ENCODE measurements at places on chromosomes 13 and 19. TPM values are rescaled to one million over a fixed set of nuclear protein-coding genes. Genes with fewer than 3 reads are reported as not detected.

LRP3 gene
- 22.3 TPM for polyA plus RNA-seq

FCER2 gene
- polyA plus RNA-seq, result 0.17 TPM

FUT2 gene
- polyA plus RNA-seq, result 1.8 TPM

ZNF563 gene
- polyA plus RNA-seq, result 4.2 TPM

CEACAM16 gene
- not detected for polyA plus RNA-seq

GIPC3 gene
- polyA plus RNA-seq, result 3.4 TPM

KLHL1 gene
- 0.91 TPM for polyA plus RNA-seq

SHC2 gene
- polyA plus RNA-seq, result 30.6 TPM

FPR1 gene
- 3.7 TPM for polyA plus RNA-seq

- no peak for DNase-seq
These were observed 7.0 kb downstream of the AP2A1 start for GRCh38 chr19:49773663-49774350.

DNA sequence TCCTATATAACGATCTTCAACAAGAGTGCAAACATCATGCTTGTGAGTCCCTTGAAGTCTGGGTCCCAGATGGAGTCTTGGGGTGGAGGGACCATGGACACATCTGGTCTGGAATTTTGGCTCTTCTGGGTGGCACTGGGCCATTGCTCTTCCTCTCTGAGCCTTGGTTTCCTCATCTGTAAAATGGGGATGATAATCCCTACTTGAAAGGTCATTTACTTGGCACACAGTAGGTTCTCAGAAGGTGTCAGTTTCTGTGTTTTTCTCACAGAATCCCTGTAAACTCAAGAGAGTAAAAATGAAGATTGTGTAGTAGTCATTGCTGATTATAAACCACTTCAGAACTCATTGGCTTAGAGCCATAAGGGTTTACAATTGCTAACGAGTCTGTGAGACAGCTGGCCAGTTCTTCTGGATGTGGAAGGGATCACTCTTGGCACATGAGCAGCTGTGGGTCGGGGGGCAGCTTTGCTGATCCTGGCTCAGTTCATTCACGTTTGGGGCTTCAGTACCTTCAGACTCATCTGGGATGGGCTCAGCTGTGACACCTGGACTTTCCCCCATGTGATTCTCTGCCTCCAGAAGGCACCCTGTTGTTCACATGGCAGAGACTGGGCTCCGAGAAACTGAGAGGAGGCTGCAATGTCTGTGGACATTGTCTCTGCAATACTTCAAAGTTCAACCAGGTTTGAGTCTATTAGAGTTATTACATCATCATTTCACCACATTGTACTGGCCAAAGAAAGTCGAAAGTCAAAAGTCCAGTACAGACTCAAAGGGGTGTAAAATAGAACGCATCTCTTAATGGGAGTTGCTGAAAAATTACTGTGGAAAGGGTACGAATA, 7.8 kb downstream of the CYP4F12 start:
- DNase-seq, result no peak

DNA sequence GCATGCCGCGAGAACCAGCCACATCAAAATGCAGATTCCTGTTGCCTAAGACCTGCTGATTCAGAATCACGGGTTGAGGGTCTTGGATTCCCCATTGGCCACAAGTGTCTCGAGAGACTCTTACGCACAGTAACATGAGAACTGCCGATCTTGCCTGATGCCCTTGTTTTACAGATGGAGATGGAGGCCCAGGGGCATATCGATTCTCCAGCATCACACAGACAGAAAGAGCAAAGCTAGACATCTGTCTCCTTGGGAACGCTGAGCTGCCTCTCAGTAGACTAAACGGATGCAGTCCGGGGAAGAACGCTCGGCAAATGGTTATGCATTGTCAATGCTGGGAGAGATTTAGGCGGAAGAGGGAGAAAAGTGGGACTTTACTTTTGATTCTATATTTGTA, 5.4 kb downstream of the NLRP12 start:
- DNase-seq, result no peak

DNA sequence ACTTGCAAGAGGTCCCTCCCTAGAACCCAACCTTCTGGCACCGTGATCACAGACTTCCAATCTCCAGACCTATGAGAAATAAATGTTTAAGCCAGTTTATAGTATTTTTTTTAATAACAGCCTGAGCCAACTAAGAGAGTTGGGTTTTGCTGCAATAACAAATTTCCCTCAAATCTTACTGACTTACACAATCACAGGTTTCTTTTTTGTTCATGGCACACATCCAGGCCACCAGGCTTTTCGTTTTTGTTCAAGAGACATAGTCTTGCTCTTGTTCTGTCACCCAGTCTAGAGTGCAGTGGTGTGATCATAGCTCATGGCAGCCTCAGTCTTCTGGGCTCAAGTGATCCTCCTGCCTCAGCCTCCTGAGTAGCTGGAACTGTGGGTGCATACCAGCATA, 2.0 kb upstream of the SELENOV start:
- no peak for DNase-seq

- DNase-seq, result no peak
These were observed 753 bp downstream of the ZNF235 start for GRCh38 chr19:44303976-44304568.

DNA sequence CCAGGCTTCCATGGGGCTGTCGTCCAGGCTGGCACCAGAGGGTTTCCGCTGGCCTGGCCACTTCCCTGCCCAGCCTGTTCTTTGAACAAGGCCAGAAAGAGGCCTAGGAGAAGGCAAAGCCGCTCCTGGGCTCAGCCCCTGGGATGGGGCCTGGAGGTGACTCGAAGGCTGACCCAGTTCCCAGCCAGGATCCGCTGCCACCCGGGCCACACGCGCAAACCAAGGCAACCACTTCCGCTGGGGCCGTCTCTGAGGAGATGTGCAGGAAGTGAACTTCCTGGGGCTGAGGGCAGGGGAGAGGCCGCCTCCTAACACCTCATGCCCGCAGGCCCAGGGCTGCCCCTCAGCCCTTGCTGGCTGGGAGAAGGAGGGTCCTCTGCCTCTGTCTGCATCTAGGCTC, 15.2 kb downstream of the PLEKHF1 start:
- DNase-seq, result no peak

- DNase-seq, result no peak
These were observed 12.1 kb downstream of the PROZ start for GRCh38 chr13:113170511-113170910.

GRCh38 chr13:109113427-109113826, 484.0 kb downstream of the MYO16 start:
- DNase-seq, result no peak

GRCh38 chr13:20231839-20232555, at the start of gene GJB6:
TSS of gene GJB6 (minus strand) at chr13:20232319. CDS start at chr13:20223480, 8,839 bp downstream.
- DNase-seq, result no peak

- no peak for DNase-seq
These were observed 50.5 kb downstream of the KATNAL1 start for GRCh38 chr13:30256713-30257467.

DNA sequence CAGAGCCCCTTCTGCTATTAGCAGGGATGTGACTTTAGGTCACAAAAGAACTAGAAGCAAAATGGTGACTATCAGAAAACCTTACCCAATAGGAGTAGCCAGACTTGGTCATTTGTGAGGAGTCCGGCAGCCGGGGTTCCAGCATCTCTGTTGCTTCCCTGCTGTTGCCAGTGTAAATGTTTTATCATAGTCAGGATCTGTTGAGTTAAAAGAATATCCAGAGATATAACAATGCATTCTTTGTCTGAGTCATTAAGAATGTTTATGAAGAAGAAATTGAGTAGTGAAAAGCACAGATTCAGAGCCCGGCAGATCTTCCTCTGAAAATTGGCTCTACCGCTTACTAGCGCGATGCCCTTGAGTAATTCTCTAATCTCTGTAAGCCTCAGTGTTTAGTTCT, 84.2 kb downstream of the COL4A2 start:
- DNase-seq, result no peak

DNA sequence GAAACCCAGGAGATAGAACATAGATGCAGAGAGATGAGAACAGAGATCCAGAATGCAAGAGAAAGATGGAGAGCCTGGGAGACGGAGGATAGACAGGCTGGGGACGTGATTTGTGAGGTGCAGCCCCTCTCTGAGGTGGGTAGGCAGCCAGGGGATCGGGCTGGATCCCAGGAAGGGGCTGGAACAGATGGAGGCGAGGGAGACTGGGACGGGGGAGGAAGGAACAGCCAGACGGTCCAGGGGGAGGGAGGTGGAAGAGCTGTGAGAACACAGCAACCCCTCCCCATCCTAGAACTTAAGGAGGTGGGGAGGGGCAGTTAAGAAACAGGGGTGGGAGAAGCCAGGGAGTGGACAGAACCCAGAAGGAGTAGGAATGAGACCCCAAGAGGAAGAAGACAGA, 3.1 kb downstream of the SLC17A7 start:
- DNase-seq, result no peak

- DNase-seq, result no peak
These were observed 23.9 kb upstream of the OXGR1 start for GRCh38 chr13:97018029-97018819.

GRCh38 chr13:60351855-60352615, 45.0 kb upstream of the TDRD3 start:
- no peak for DNase-seq

DNA sequence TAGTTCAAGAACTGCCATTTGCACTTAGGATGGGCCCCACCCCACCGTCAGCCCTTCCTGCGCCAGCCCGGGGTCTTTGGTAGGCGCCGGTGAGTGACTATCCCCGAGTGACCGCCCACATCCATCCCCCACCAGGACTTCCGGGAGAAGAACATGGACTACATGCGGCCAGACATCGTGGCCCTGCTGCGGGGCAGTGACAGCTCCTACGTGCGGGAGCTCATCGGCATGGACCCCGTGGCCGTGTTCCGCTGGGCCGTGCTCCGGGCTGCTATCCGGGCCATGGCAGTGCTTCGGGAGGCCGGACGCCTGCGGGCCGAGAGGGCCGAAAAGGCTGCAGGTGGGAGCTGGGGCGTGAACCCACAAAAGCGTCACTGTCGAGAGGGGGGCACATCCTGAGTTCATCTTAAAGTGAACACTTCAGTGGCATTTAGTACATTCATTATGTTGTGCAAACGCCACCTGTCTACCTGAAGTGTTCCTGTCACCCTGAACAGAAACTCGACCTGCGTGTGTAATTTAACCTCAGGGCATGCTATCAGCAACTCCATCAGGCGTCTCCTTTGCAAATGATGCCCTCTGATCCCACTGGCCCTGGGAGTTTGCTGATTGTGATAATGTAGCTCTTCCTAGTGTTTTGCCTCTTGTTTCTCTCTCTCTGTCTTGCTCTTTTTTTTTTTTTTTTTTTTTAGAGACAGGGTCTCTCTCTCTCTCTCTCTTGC, 42.4 kb upstream of the USE1 start:
- DNase-seq, result no peak

GRCh38 chr13:110317093-110317492, 10.0 kb downstream of the COL4A2 start:
- no peak for DNase-seq

GRCh38 chr13:59450229-59450628, 713.5 kb downstream of the DIAPH3 start:
- no peak for DNase-seq

DNA sequence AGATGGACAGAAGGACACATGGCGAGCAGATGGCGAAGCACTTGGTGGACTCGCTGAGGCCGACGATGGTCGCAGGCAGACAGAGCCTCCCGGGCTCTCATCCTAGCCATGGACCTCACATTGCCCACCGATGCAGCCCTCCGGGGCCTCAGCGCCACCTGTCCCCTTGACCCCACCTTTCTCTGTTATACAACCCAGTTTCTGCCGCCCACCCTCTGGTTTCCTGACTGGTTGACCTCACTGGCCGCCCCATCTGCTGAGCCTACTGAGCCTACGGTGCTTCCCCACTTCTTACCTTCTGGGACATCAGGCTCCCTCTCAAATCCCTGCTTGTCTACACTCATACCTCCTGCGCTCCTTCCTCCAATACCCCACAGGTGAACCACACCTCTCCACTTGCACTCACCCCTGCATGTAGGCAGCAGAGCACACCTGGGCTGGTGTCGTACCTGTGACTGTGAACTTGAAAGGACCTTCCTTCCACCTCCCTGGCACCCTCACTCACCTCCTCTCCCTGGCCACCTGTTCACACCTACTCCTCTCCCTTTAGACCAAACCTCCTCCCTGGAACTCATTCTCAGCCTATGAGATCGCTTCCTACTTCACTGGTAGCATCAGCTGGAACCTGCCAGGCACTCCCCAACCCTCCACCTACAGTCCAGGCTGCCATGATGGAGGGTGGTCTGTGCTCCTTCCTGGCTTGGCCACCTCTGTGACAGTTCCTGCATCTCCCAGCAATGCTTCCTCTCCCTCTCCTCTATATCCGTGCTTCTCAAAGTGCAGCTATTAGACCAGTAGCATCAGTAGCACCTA, 36.1 kb downstream of the HPN start:
- DNase-seq, result no peak

GRCh38 chr19:44512326-44513298, 12.3 kb upstream of the ZNF180 start:
- no peak for DNase-seq

GRCh38 chr13:65894049-65894448, 1336.1 kb downstream of the PCDH9 start:
- no peak for DNase-seq

GRCh38 chr13:26425443-26426358, 131.8 kb upstream of the WASF3 start:
- DNase-seq, result no peak

DNA sequence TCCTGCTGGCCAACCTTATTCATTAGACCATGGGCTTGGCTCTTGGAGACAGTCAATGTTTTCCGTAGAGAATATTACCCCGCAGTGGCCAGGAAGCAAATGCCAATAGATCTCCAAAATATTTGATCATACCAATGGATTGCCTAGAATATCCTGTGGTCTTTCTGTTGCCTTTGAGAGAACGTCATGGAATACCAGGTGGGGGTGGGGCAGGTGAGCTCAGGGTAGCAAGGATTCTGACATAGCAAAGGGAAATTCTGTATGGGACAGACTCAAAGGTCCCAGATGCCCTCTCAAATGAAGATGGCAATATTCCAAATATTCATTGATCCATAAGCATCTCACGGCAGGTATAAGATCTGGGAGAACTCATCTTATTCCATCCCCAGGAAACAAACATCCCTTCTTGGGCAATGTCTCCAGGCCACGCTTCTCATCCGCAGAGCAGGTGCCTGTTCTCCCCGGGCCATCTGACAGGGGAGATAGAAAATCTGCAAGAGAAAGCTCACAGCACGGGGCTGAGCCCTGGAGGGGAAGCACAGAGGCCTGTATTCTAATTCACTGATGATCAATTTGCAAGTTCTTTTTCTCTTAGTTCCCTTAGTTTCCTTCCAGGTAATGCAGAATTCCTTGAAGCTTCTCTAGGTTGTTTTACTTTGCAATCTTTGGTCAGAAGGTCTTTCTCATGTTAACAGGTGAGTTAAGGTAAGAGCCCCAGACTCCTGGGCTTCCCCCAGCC, 69.6 kb upstream of the TSHZ3 start:
- no peak for DNase-seq

DNA sequence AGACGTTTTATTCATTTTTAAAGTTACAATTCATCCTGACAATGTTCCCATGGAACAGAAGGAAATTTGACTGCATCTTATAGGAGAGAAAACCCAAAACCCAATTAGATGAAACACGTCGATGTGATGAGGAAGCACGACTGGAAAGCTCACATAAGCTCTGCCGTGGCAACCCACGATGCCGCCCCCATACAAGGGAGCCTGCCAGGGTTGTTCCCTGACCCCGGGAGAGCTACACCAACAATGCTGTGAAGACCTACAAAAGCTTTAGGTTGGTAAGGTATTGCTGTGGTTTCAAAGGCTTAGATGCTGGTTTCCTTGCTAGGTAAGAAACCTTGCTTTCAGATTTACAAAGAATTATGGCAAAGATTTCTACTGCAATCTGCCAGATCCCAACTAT, 393.1 kb downstream of the KLF12 start:
- no peak for DNase-seq
